ENCODE measurements at places on chromosomes 6 and 20.
A peak's percentile ranks its signal among the peaks of the same experiment; 100 is the strongest.

- no peak for DNase-seq
Observed at GRCh38 chr20:18009116-18009515, 40.3 kb downstream of the MGME1 start.

GRCh38 chr6:163170294-163170883, 244.1 kb upstream of the QKI start:
- peak; percentile 60 for DNase-seq

GRCh38 chr6:142482249-142482648, 180.4 kb downstream of the ADGRG6 start:
- DNase-seq = no peak

- DNase-seq = no peak
Observed at GRCh38 chr6:34528996-34529664, 27.0 kb downstream of the SPDEF start.

DNA sequence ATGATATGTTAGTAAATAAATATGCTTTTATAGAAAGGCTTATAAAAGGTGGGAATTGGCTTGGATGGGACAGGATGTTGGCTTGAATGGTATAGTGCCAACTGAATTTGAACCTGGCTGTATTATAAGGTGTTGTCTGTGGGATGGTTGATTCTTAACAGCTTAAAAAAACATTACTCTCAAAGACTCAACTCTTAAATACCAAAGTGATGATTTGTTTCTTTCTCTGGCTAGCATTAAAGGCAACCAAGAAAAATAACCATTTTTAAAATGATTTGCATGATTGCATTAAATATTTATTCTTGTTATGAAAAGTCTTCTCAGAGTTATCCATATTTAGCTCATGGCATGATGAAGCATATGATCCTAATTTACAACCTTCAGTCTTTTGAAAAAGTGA, 216.2 kb downstream of the RIMS1 start:
- DNase-seq = no peak

DNA sequence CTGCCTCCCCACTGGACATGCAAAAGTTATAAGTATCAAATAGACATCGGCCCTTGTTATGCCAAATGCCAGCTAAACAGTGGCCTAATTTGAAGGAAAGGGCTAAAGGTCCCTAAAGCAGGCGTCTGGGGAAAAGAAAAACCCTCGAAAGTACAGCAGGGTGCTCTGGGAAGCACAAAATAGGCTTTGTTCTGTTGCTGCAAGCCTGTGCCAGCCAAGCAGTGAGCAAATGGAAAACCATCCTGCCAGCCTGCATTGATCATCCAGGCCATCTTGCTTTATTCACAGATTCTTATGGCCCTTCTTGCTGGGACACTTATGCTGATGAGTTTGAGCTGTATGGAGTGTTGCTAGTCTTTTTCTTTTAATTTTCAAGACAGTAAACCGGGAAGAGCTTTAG, 62.2 kb upstream of the PLEKHG1 start:
- no peak for DNase-seq

DNA sequence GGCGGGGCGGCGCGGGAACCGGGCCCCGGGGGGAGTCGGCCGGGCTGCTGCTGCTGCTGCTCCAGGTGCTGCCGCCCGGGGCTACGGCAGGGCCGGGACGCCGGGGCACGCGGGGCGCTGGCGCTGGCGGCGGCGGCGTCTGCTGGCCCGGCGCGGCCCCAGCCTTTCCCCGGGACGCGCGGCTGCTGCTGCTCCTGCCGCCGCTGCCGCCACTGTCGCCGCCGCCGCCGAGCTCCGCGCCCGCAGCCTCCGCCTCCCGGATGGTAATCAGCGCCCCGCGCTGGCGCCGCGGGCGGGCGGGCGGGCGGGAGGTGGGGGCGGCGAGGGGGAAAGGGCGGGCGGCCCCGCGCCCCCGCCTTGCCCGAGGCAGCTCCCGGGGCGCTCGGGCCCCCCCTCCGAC, 306 bp downstream of the EBF4 start:
- DNase-seq = no peak

- no peak for DNase-seq
Observed at GRCh38 chr6:75762063-75762462, 13.0 kb downstream of the MYO6 start.

DNA sequence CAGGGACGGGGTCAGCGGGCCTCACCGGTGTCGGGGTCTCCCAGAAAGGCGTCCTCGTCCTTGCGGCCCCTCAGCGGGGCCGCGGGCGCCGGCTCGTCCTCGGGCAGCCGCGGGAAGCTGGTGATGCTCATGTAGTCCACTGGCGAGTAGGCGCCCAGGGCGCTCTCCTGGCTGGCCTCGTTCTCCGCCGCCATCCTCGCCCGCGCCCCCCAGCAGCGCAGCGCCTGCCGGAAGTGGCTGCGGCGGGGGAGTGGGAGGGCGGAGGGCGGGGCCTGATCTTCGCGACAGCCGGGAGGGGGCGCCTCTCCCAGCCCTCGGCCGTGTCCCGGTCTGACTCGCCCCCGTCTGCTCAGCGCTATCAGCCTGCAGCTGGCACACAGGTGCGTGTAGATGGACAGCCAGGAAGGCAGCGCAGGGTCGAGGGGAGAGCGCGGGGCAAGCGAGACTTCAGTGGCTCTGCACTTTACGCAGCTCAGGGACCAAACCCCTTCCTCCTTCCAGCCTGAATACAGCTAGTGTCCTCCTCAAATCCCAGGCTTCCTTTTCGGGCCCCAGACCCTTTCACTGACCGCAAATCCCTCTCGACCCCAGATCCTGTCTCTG, at the start of gene GGT7:
Gene GGT7, minus strand, starts transcription at position 235 of the 603 bp plus-strand sequence. Its CDS starts 41 bp downstream, at position 194.
- DNase-seq = peak; percentile 90

GRCh38 chr6:106411056-106411455, 50.5 kb downstream of the CRYBG1 start:
- no peak for DNase-seq

DNA sequence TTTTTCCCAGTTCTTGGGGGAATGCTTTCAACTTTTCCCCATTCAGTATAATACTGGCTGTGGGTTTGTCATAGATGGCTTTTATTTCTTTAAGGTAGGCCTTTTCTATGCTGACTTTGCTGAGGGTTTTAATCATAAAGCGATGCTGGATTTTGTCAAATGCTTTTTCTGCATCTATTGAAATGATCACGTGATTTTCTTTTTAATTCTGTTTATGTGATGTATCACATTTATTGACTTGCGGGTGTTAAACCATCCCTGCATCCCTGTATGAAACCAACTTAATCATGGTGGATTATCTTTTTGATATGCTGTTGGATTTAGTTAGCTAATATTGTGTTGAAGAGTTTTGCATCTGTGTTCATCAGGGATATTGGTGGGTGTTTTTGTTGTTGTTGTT, 65.6 kb downstream of the ERMARD start:
- no peak for DNase-seq

DNA sequence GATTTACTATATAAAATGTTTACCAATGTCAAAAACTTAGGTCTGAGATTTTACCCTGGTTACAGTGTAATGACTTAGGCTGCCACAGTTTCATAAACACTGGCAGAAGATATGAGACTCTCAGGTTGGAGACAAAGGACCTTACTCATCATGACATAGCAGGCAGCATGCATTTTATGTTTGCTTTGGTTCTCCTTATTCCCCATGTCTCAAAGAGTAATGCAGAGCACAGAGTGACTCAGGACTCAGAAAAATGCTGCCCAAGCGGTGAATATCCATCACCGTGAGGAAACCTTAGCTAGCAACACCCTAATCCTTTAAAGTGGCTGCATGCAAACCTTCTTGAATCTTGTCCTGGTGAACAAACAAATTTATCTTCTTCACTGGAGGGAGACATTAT, 112.1 kb upstream of the EYS start:
- DNase-seq = no peak

DNA sequence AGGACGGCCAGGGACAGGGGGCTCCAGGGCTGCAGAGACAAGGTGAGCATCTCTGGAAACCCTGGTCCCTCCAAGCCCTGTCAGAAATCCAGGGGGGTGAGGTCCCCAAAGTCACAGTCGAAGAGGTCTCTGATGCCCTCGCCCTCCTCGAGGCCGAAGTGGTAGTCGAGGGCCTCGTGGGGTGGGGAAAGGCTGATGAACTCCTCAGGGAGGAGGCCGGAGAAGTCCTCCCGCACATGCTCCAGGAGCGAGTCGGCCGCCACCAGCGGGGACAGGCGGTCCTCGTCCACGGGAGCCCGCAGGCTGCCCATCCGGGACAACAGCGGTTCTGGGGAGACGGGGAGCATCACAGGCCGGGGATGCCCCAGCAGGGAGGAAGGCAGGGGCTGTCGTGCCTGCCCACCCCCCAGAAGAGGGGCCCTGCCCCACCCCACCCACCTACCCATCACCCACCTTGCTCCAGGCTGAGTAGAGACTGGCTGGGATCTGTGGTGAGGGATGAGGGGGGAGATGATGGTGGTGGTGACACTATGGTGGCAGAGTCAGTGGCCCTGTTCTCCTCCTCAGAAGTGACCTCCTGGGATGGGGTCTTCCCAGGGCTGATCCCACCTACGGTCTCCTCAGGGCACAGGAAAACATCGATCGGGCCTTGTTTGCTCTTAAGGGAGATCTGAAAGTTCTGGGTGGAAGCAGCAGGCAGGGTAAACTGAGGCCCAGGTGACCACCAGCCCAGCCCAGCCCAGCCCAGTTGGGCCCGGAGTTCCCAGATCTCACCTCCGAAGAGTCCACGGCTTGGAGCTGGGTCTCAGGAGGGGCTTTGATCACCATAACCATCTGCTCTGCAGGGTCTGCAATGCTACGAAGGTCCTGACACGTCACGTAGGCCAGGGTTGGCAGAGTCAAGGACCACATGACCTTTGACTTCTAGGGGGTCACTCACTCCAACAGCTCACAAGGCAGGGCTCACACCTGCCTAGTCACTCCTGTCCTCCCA, 2.7 kb upstream of the NECAB3 start:
- no peak for DNase-seq

- DNase-seq = no peak
Observed at GRCh38 chr6:129032602-129033001, 149.7 kb downstream of the LAMA2 start.

DNA sequence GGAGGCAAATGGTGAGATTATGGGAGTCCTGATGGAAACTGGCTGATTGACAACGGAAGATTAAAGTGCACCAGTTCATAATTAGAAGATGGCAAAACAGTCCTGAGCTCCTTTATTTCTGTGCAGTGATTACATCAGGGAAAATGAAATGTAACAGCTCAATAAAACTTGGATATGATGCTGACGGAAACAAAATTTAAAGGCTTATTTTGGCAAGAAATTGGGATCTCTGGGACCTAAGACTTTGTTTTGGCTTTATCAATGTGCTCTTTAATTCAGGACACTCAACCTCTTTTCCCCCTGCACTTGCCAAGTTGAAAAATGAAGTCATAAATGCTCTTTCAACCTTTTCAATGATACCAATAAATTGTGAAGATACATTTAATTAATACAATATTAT, 226.8 kb downstream of the C6orf118 start:
- DNase-seq = no peak

DNA sequence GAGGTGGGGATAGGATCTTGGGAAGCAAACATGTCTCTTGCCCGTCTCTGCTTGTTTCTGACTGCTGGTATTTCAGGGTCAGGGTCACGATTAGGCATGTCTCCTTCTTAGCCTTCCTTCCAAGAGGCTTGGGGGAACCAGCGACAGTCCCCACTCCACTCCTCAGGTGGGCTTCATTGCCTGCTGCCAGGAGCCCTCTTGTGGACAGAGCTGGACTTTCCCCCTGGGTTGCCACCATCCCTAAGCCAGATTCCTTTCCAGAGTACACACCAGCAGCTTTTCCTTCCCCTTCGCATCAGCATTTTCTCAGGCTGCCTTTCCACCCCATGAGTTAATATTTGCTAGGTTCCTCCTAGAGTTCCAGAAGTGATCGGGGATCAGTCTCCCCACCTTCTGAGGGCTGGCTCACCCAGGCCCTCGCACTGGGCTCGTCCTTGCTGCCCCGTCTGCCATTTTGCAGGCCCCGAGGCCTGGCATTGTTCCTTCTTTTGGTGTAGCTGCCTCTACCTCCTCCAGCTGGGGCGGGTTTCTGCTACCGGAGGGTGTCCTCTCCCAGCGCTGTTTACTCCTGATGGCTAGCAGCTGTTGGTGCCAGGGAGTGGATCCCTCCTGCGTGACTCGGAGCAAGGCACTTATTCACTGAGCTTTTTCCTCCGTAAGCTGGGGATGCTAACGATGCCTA, 8.8 kb upstream of the C20orf144 start:
- DNase-seq = peak; percentile 83

GRCh38 chr6:154548130-154548830, 37.8 kb upstream of the CNKSR3 start:
- no peak for DNase-seq

GRCh38 chr6:107491138-107491609, 1.3 kb downstream of the SOBP start:
- peak; percentile 57 for DNase-seq

- DNase-seq = no peak
Observed at GRCh38 chr6:169832247-169832948, 81.0 kb downstream of the ERMARD start.

GRCh38 chr6:16130932-16131387, 2.1 kb downstream of the MYLIP start:
- DNase-seq = peak; percentile 52

- DNase-seq = no peak
Observed at GRCh38 chr6:142373268-142374090, 71.7 kb downstream of the ADGRG6 start.

GRCh38 chr20:61533231-61533631, 281.2 kb downstream of the CDH4 start:
- DNase-seq = no peak

DNA sequence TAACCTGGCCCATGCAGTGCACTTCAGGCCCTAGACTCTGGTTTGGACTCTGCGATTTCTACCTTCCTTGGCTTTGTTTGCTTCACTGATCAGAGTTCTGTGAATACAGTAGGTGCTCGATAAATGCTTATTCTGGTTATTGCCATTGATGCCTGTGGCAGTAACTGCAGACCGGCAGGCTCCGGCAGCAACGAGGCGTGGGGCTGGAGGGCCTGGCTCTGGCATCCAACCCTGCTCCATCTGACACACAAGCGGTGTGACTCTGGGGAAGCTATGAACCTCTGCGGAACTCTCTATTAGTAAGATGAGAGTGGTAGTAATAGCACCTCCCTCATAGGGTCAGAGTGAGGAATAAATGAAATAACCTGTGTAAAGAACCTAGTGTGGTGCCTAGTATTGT, 66.1 kb downstream of the PLG start:
- no peak for DNase-seq

GRCh38 chr6:12798326-12798725, 81.8 kb downstream of the PHACTR1 start:
- no peak for DNase-seq

- peak; percentile 66 for DNase-seq
Observed at GRCh38 chr20:1184638-1185315, at the start of gene TMEM74B. Gene TMEM74B (minus strand): TSS chr20:1184981. CDS start chr20:1183801, 1,180 bp downstream.

DNA sequence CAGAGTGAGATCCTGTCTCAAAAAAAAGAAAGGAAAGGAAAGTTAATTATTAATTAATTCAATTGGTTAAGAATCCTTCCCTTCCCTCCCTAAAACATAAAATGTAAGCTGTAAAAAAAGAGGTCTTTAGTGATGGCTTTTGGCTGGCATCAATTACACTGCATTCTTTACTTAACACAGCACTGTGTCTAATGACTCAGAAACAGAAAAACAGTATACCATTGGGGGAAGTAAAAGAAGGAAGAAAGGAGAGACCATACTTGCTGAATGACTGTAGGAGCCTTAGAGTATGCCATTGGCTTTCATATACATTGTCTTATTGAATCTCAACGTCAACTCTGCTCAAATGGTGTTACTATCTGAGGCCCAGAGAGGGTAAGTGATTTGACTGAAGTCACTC, 18.3 kb upstream of the CITED2 start:
- DNase-seq = no peak

- DNase-seq = no peak
Observed at GRCh38 chr6:45386501-45386900, 8.8 kb upstream of the SUPT3H start.

GRCh38 chr20:35305682-35306556, 13.7 kb upstream of the FAM83C start:
- DNase-seq = no peak

Measured in iPS-NIHi11 (cell line).